T-helper 2 cell (primary cell): ENCODE measurements at places on chromosomes 2 and 18.

GRCh38 chr18:41060967-41061366 lies 894.1 kb upstream of the PIK3C3 start:
- DNase-seq, result no peak

DNA sequence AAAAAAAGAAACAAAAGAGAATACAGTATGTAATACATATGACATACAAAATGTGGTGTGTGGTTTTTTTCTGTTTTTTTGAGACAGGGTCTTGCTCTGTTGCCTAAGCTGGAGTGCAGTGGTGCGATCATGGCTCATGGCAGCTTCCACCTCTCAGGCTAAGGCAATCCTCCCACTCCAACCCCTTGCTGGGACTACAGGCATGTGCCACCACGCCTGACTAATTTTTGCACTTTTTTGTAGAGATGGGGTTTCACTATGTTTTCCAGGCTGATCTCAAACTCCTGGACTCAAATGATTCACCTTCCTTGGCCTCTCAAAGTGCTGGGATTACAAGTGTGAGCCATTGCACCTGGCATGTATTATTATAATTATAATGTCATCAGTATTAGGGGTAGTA lies 38.9 kb downstream of the DHX57 start:
- DNase-seq, result no peak

DNA sequence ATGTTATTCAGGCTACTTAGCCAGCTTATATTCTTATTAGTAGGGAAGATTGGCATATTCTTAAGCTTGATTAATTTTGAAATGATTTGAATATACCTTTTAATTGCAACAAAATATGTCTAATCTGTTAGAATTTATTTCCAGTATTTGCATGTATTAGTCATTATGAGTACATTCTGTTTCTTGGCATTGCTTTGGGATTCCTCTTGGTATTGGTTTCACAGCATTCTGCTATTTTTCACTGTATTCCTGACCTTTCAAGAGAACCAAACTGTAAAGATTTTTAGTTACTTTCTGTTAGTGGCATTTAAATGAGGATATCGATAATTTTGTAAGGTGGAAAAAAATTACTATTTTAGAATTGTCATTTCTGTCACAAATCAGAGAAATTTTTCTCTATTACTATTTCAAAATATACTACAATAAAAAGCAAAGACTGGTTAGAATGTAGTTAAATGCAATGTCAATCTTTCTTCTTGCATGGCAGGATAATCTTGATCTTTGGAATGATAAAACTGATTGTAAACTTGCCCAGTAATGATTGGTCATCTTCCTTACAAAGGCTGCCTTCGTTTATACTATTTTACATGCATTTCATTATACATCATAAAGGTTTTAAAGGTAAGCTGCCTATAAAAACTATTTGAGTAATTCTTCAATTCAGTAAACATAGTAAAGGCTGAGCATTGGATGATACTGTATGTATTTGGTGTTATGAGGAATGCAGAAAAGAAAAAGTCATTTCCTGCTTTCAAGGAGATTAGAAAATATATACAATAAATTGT lies 86.1 kb downstream of the SLC4A10 start:
- no peak for DNase-seq

- DNase-seq, result no peak
These were observed 29.1 kb downstream of the FAM178B start for GRCh38 chr2:96957244-96957643.

DNA sequence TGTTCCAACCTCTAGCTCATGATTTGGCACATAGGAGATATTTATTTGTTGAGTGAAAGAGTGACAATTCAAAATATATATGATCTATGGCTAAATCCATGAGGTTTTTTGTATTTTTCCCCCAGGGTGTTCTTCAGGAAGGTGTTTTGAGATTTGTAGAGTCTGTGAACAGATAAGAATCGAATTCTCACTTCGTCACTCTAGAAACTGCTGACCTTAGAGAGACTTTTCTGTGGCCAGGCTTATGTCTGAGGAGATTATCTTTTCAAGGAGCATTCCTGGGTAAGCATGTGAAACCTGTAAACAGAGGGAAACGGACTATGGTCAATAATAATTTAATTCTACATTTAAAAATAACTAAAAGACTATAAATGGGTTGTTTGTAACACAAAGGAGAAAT lies 849 bp upstream of the ITGB6 start:
- DNase-seq, result no peak

DNA sequence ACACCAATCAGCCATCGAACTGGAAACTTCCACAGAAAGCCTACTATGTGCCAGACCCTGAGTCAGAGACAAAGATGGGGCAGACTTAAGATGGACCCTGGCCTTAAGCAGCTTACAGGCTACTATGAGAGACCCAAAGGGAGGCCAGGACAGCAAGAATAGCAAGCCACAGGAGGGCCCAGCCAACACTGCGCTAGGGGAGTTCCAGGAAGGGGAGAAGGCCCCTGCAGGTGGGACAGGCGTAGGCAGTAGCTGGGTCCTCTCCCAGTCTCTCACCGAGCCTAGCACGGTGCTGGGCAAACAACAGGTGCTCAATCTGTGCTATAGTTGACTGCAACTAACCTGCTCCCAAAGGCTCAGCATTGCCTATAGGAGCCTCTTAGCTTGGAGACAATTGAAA lies 136.2 kb downstream of the CLIP4 start:
- DNase-seq, result no peak

DNA sequence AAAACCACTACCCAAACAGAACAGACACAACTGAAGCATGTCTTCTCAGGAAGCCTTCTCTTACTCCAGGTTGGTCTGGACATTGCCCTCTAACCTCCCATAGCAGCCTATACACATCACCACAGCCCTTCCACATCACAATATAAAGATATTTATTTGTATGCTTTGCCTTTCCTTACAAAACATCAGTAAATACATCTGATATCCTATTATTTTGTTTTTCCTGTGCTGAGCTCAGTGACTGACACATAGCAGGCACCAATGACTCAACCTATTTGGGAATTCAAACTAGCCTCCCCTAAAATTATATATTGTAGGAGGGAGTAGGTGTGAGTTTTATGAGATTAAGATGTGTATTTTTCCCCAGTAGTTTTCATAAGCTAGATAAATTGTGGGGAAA lies 28.8 kb downstream of the SLC40A1 start:
- no peak for DNase-seq

DNA sequence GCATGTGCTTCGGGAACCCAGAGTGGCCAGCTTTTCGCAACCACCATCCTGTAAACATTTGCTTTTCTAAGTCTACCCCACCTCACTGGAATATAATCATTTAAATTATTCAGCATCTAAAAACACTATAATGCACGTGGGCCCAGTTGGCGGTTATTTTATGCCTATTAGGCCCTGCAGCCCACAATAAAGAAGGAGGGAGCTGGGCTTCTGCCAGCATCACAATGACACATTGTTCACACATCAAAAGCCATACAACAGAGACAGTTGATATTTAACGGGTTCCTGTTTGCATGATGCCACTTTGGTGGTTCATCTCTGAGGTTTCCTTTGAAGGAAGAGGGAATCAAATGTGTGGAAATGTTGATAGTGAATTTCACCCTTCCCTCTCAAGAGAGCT lies 916.0 kb upstream of the CELF4 start:
- DNase-seq, result no peak

DNA sequence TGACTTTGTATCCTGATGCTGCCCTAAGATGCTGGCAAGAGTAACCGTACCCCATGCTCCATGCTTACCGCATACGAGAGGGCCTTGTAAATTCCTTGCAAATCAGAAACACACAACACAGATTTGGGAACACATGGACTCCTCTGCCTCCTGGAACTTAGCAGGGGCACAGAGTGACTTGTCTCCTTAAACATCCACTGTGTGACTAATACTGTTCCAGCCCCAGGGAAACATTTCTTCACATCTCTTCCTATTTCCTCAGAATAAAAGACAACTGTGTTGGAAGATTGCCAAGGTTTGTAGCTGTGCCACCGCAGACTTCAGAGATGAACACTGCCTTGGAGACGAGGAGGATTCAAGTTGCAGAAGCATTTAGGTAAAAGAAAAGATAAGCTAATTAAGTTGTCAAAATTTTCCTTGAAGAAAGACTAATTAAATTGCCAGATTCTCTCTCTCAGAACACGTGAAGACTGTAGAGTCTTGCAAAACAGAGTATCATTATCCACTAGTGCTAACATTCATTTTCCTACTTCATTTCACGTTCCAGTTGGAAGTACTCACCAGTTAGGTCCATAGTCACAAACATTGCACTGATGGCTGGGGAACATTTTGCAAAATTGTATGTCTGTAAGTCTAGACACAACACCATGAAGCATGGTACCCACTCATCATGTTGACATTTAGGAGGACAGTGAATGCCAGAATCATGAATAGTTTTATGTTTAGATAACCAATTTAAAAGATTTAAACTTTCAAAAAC lies 188.8 kb downstream of the TSN start:
- no peak for DNase-seq

DNA sequence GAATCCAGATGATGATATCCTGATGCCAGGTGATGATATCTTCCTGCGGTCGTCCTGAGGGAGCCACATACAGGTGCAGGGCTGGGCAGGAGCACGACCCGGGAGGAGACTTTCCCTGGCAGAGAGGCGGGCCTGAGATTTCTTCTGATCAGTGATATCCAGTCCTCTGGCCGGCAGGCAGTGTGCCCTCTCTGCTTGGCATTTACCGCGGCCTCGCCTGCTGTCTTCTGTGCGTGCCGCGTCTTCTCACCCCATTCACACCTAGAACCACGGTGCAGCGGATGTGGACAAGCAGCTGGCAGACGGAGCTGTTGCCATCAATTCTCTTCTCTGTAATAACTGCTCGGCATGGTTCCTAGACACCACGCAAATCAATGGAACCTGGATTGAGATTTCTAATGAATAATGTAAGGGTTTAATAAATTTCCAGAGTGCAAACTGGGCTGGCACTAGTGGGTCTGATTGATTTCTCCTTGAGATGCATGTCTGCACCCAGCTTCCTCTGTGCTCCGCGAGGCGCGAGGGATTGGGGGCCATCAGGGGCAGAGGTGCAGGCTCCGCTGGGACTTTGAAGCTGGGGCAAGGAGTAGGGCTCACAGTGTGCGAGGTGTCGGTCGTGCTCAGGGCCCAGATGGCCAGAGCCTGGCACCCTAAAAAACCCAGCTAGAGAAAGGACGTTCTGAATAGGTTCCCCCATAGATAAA lies 208.9 kb upstream of the HDAC4 start:
- DNase-seq, result no peak

DNA sequence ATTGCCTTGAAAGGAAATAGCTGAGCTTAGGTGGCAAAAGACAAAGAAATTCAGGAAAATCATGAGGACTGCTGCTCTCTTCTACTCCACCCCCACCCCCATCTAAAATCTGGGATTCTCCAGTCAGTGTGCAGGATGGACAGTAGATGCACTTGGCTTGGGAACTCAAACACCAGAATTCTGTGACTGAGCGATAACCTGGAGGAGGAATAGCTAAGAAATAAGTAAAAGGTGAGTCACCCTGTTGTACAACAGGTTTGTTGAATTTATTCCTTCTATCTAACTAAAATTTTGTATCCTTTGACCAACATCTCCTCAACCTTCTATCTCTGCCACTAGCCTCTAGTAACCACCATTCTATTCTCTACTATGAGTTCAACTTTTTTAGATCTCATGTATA lies 1029.9 kb upstream of the ACVR2A start:
- DNase-seq, result no peak

- DNase-seq, result no peak
These were observed 299.7 kb downstream of the CDCA7 start for GRCh38 chr2:173654161-173654895.

GRCh38 chr2:239471011-239471792 lies 70.4 kb upstream of the HDAC4 start:
- no peak for DNase-seq

DNA sequence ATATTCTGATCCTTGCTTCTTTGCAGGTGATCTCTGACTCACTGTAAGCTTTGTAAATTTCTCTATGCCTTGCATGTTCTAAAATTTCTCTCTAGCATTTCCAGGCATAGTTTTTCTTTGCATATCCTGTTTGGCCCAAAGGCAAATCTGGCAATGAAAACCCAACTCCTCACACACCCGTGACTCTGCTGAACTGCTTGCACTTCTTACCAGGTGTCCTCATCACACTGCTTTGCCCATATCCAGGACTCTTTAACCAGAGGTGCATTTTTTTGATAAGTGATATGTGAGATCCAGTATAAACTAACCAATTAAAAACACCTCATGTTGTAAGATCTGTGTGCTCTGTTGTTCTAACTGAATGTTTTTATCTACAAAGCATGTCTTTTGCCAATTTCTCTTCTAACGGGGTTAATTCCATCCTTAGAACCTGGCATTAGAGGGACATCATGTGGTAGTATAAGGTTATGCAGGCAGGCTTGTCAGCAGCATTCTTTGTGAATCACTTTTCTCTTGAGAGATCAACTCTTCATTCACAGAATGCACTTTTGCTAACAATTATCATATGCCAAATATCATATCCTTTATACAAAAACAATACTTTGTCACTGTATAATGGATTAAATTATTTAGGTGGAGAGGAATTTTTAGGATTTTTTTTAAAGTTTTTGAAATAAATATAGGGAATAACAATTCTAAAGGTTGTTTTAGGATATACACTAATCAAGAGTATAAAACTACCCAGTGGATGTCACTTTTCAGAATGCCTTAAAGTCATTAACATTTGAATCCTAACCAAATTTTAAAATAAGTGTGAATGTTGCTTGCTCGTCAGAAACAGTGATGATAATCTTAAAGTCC lies 20.8 kb upstream of the TMX3 start:
- peak; percentile 45 for DNase-seq

DNA sequence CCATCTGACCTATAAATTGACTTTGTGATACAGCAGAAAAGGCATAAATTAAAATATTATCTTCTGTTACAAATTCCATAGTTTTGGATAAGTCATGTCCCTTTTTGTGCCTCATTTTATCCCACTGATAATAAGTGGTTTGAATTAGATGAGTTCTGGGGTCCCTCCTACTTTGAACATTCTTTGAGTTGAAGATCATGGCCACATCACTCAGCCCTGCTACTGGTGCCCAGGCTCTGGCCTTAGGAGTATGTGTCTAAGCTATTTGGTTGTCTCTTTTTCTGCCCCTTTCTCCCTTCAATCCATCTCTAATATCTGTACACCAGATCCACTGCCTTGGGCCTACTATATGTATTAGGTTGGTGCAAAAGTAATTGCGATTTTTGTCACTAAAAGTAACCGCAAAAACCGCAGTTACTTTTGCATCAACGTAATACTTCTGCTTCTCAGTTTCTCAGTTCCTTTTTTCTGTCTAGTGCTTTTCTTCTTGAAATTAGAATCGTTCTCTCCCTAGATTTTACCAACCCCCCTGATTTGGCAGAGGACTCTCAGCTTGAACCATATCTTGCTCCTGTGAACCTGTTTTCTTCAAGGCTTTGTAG lies 362.5 kb upstream of the TNP1 start:
- no peak for DNase-seq

DNA sequence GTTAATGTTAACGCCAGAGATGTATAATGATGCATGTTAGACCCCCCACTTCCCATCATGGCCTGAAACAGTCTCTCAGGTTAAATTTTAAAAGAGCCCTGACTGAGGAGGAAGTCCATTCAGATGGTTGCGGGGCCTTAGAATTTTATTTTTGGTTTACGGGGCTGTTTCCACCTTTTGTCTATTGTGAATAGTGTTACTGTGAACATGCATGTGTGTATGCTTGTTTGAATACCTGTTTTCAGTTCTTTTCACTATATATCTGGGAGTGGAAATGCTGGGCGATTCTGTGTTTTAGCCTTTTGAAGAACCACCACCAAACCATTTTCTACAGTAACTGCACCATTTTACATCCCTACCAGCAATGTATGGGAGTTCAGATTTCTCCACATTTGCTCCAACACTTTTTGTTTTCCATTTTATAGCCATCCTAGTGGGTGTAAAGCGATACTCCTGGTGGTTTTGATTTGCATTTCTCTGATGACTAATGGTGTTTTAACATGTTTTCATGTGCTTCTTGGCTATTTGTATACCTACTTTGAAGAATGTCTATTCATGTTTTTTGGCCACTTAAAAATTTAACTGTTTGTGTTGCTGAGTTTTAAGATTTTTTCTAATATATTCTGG lies 133.0 kb downstream of the MYO3B start:
- DNase-seq, result no peak
